Lower lobe of right lung (tissue), 2 donors: ENCODE measurements at places on chromosomes 4 and X. TPM values are rescaled to one million over a fixed set of nuclear protein-coding genes. Genes with fewer than 3 reads are reported as not detected.

Gene ABLIM2
- total RNA-seq: 5.2 TPM

- peaks cover 76% of the 10 kb centered on the region for H3K36me3 ChIP-seq
- no peaks in the 10 kb centered on the region for H3K27me3 ChIP-seq
- no peak for DNase-seq
- H3K4me1 ChIP-seq: peaks cover 21% of the 10 kb centered on the region
Observed at GRCh38 chr4:37836274-37836673, 9.8 kb downstream of the PGM2 start.

GRCh38 chr4:10437735-10438134 is 19.5 kb downstream of the ZNF518B start:
- H3K27me3 ChIP-seq: no peaks in the 10 kb centered on the region
- H3K27ac ChIP-seq: no peak overlapping the region
- no peaks in the 10 kb centered on the region for H3K36me3 ChIP-seq
- no peak overlapping the region for H3K4me3 ChIP-seq
- no peak for DNase-seq
- H3K4me1 ChIP-seq: no peaks in the 10 kb centered on the region

- H3K27me3 ChIP-seq: no peaks in the 10 kb centered on the region
- no peaks in the 10 kb centered on the region for H3K4me1 ChIP-seq
- no peak overlapping the region for H3K27ac ChIP-seq
- no peak overlapping the region for H3K4me3 ChIP-seq
- H3K36me3 ChIP-seq: no peaks in the 10 kb centered on the region
- no peak for DNase-seq
Observed at GRCh38 chrX:9326369-9326768, 138.5 kb upstream of the TBL1X start.

DNA sequence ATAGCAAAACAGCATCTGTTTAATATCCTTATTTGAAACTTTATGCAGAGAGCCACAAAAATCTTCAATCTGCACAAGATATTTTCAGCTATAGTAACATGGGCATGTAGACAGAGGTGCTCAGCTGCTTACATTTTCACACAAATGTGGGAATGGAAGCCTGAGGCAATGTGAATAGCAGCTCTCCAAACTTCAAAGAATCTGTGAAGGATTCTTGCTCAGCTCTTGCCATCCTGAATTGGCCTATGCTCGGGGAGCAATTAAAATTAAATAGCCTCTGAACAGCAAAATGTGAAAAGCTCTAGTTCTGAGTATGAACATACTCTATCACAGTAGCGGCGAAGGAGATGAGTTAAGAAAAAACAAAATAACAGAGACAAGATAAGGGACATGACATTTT is 1523.8 kb downstream of the PCDH7 start:
- H3K4me1 ChIP-seq: no peaks in the 10 kb centered on the region
- DNase-seq: no peak
- H3K27me3 ChIP-seq: no peaks in the 10 kb centered on the region
- no peak overlapping the region for H3K4me3 ChIP-seq

- H3K27ac ChIP-seq: no peak overlapping the region
- H3K4me3 ChIP-seq: no peak overlapping the region
- H3K27me3 ChIP-seq: no peaks in the 10 kb centered on the region
- H3K4me1 ChIP-seq: peaks cover 5% of the 10 kb centered on the region
- no peaks in the 10 kb centered on the region for H3K36me3 ChIP-seq
Observed at GRCh38 chr4:55336138-55337034, 9.7 kb upstream of the SRD5A3 start.
